Putamen (tissue), 1 donor: ENCODE measurements at places on chromosomes 2 and 18.

- DNase-seq, result no peak
Measured at GRCh38 chr2:158321264-158321663, 135.3 kb downstream of the CCDC148 start.

DNA sequence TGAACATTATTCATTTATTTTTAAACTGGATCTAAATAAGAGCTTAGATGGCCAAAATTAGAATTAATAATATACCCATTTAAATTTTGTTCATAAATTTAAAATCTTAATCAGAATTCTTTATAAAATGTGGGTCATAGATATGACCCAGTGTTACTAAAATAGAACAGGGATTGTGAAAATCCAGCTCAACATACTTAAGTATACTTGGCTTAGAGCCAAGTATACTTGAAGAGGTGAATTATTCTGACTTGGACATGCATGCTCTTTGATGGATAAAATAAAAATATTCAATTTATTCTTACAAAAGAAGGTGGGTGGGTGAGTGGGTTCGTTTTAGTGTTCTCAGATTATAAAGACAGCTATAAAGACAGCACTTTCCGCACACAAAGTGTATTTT is 70.7 kb downstream of the SPOPL start:
- DNase-seq, result no peak

GRCh38 chr18:57146956-57147636 is at the start of gene BOD1L2:
Gene BOD1L2 (plus strand): TSS chr18:57147087. CDS start chr18:57147313, 226 bp downstream.
- DNase-seq, result no peak

GRCh38 chr2:39666491-39667101 is 879 bp downstream of the TMEM178A start:
- no peak for DNase-seq

DNA sequence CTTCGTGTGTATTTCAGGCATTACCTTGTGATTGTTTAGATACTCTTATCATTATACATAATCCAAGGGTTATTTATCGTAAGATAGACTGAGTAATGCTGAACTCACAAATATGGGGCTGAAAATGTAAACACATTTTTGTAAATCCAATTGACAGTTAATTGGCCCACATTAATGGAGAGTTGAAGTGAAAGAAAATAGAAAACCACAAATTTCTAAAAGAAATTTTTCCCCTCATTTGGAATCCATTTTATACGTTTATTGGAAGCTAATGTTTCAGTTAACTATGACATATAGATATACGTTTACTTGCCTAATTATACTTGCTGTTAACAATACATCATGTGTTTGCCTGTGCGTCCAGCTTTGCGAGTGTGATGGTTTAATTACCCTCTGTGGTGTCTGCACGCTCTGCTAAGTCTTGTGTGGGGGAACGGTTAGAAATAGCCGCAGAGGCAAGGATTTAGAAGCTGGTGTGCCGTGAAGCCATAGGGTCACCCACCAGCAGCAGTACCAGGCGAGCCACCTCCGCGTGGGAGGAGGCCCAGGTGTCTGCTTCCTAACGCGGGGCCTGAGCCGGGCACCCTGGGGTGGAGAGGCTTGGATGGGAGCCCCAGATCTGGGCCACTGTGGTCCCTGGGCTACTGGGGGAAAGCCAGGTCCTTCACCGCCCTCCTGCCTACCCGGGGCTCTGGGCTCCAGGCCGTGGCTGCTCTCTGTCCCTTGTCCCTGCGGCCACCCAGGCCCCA is 38.0 kb downstream of the TSHZ1 start:
- no peak for DNase-seq

DNA sequence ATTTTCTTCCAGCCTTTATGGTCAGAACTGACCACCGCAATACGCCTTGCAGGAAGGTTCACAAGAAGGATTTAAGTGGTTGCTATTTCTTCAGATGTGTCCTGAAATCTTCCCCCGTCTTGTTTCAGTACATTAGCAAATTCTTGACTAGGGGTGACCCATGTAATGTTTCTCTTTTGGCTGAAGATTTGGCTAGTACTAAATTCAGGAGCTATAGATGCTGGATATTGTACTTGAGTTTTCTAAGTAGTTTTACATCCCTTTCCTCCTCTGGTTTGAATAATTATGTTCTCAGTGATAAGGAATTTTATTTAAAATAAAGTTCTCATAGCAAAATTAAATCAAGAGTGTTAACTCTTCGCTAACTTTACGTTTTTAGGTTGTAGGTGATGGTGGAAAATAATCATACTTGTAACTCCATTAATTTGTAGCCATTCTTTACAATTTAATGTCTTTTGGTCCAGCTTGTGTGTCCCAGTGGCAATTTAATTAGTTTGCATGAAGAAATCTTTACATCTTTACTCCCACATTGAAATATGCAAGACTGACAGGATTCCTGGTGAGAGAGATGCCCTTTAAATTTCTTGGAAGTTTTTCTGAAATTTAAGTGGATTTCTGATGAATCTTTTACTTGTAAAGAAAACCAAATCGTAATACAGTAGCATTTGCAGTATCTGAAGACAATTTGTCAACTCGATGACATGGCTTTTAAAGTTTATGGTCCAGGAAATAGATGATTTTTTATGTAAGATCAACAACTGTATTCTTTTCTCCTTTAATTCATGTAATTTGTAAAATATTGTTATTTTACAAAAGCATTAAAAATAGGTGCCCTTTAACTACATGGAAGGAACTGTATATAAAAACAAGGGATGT is 2.8 kb downstream of the PHLPP1 start:
- DNase-seq, result no peak

DNA sequence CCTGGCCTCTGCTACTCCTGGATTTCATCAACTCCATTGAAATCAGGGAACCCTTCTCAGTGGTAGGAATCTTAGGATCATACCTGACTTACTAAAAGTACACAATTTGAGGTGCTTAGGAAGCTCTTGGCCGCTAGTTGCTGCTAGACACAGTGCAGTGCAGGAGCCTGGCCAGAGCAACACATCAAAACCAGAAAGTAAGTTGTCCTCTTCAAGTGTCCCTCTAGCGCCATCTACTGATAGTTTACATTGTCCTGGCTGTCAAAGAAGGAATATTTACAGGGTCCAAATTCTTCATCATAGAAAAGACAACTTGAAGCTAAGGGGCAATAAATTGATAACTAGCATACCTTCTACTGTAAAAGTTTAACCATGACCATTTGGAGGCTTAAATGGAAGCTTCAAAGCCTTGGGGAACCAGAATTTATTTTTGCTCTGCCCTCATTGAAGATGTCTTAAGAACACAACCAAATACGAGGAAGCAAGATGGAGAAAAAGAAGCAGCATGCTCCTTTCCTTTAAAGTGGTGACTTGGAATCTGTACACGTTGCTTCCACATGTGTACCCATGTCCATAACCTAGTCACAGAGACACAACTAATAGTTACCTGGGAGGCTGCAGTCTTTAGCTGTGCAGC is 889.1 kb upstream of the GCFC2 start:
- peak; percentile 67 for DNase-seq

- DNase-seq, result no peak
Measured at GRCh38 chr2:37558623-37559022, 112.8 kb downstream of the CDC42EP3 start.

- no peak for DNase-seq
Measured at GRCh38 chr2:180010701-180011100, 3.6 kb upstream of the CWC22 start.

- DNase-seq, result no peak
Measured at GRCh38 chr2:142095647-142096046, 35.2 kb downstream of the LRP1B start.

GRCh38 chr18:2971741-2972552 is 41.0 kb downstream of the LPIN2 start:
- DNase-seq, result peak; percentile 49

DNA sequence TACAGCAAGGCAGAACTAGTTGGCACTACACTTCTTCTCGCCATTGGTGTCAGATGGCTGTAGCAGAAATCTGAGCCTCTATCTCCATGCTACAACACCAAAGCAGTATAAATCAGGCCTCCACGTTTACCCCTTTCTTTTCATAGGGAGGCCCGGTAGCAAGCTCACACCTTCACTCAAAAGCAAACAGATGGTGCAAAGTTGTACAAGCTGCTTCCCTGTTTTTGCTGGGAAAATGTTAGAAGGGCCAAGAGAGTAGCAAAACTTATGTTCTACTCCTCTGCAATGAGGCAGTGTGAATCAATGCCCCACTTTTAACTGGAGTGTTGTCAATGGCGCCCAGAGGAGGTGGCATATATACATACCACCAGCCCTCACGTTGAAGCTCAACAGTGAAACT is 369.6 kb upstream of the NRXN1 start:
- no peak for DNase-seq

GRCh38 chr2:210964141-210964764 is 407.9 kb downstream of the CPS1 start:
- no peak for DNase-seq

GRCh38 chr2:84829693-84830092 is 51.2 kb downstream of the TRABD2A start:
- DNase-seq, result no peak

DNA sequence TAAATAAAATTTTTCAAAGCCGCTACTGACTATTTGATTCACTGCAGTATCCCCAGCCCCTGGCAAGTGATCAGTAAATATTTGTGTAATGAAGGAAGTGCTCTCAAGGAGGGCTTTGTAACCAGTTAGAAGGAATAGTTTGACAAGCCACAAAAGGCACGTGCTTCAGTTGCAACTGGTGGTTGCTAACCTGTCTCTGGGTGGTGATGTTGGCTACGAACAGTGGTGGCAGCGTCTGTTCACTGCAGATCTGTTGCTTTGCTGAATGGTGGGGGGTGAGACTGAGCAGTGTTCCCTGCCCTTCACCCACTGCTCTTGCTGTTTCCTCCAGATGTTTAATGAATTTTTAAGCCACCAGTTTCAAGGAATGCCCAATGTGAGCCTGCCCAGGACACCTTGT is 73.9 kb upstream of the SIX2 start:
- DNase-seq, result no peak

DNA sequence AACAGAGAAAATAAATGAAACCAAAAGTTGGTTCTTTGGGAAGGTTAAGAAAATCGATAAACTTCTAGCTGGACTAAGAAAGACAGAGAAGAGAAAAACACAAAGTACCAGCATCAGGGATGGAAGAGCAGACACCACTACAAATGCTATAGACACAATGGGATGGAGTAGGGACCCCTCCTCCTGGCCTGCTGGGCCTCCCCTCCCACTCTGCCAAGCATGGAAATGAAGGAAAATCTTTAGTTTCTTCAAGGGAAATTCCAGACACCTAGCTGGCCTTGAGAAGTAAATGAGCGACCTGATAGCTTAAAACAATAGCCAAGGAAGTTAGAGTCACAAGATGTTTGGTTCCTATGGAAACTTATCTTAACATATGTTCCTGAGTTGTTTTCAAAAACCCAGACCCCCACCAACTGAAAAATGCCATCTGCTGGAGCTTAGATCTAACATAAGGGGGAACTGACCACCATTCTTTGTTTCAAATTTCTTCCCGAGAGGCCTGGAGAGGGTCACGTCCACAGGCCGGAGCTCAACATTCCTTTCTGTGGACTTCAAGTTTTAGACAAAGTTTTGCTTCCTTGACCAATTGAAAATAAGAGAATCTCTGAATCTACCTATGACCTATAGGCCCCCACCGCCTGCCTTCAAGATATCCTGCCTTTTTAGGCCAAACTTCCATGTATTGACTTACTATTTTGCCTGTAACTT is 101.9 kb downstream of the BIN1 start:
- no peak for DNase-seq

DNA sequence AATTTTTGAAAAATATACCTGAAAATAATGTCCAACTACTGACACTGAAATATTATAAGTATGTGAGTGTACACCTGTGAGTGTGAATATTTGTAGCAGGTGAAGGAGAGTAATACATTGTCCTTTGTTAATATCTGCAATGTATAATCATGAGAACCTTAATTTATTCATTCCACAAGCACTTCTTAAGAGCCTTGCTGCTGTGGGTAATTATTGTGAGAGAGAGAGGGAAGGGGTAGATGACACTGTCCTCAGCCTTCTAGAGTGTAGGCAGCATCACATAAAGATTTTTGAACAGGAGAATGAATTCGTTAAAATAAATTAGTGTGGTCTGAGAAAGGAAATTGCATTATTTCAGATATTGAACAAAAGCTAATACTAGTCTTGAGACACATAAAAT is 157.2 kb downstream of the MAP2 start:
- no peak for DNase-seq

- no peak for DNase-seq
Measured at GRCh38 chr2:190840569-190841172, 40.0 kb upstream of the GLS start.

- DNase-seq, result no peak
Measured at GRCh38 chr2:85264471-85264870, 63.3 kb downstream of the TGOLN2 start.

DNA sequence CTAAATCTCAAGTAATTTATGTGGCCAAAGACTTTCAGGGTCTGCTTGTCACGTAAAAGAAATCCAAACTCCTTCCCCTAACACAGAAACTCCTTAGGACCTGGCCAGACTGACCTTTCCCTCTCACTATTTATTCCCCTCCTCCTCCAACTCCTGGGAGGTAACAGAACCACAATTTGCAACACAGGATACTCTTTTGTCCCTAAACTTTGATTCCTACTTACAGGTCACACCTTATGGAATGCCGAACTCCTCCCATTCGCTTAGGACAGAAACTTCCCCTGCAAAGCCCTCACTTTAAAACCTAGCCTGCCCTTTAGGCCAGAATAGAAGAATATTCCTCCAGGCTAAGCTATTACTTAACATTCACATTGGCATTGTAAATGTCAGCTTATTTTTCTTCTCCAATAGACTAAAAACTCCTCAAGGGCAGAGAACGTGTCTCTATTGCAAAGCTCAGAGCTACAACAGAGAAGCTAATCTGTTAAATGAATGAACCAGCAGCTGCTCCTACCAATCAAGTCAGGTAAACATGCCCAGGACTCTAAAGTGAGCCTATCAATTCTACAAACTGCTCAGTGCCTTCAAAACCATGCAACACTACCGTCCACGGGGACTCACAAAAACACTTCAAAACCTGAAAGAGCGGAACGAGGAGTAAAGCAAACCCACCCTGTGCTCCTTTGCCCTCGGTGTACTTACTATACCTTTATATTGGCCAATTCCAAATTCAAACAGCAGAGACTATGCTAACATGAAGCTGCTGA is 6.1 kb downstream of the INO80D start:
- no peak for DNase-seq

- DNase-seq, result no peak
Measured at GRCh38 chr2:26299471-26300101, 46.4 kb upstream of the SELENOI start.

DNA sequence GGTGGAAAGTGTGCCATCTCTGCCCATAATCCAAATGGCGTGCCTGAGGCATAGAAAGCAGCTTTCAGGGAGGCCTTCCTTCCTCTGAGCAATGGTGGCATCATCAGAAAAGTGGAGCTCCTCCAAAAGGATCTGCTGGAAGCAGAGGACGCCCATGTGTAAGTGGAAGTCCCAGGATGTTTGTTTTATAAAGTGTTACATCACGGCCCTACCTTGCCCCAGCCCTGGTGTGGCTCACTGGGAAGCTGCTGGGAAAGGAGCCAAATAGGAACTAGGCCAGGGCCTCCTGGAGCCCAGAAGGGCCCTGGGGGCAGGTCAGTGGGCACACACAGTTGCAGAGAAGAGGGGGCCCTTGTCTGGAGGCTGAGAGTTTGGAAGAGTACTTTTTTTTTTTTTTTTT is 4.2 kb upstream of the ODC1 start:
- DNase-seq, result no peak

- peak; percentile 62 for DNase-seq
Measured at GRCh38 chr2:16105669-16106281, 165.4 kb downstream of the MYCN start.
